ENCODE measurements at places on chromosomes 5 and 9.

DNA sequence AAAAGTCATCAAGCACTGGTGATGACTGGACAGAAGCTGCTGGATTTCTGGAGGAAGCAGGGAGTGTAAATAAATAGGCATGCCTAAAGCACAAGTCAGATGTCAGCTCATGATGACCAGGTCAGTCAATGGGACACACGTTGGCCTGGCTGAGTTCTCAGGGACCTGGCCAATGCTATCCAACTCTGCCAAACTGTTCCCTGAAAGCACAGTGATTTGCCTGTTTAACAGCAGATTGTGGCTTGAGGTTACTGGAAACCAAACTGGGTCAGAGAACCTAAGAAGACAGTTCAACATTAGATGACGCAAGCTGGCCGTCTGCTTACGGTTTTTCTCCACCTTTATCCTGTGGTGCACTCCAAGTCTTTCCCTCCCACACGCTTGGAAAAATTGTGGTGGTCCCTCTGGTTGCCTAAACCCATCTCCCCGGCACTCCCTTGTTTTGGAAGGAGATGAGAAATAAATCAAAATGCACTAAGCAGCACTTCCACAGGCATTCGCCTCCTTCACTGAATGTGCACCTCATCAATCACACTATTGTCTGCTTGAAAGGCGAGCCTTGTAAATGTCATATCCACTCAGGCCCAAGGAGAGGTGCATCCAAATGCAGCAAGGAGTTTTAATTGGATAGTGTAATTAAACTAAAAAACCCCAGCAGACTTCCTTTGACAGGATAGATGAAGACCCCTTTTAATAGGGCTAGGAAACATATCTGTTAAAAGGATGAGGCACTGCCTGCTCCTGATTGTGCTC lies 199.4 kb downstream of the GAPVD1 start:
- peaks cover 3% of the 10 kb centered on the region for H3K36me3 ChIP-seq
- DNase-seq, result no peak
- H3K27me3 ChIP-seq, result no peaks in the 10 kb centered on the region
- no peak overlapping the region for H3K27ac ChIP-seq
- no peaks in the 10 kb centered on the region for H3K4me1 ChIP-seq
- no peak overlapping the region for H3K4me3 ChIP-seq

DNA sequence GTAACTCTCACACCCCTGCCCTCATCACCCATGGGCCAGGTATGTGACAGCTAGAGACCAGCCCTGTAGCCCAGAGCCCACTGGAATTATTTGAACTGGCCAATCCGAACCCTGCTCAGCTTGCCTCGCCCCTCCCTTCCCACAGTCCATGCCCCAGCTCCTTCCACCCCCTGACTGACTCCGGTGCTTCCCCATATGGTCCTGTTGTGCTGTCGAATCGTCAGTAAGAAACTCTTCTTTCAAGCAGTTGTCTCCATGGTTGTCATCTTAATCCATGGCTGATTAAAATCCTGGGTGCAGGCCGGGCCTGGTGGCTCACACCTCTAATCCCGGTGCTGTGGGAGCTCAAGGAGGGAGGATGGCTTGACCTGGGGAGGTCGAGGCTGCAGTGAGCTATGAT lies 118.5 kb downstream of the COL23A1 start:
- H3K4me1 ChIP-seq, result no peaks in the 10 kb centered on the region
- no peak for DNase-seq
- no peak overlapping the region for H3K27ac ChIP-seq
- H3K4me3 ChIP-seq, result no peak overlapping the region
- peaks cover 42% of the 10 kb centered on the region for H3K27me3 ChIP-seq
- H3K36me3 ChIP-seq, result no peaks in the 10 kb centered on the region

DNA sequence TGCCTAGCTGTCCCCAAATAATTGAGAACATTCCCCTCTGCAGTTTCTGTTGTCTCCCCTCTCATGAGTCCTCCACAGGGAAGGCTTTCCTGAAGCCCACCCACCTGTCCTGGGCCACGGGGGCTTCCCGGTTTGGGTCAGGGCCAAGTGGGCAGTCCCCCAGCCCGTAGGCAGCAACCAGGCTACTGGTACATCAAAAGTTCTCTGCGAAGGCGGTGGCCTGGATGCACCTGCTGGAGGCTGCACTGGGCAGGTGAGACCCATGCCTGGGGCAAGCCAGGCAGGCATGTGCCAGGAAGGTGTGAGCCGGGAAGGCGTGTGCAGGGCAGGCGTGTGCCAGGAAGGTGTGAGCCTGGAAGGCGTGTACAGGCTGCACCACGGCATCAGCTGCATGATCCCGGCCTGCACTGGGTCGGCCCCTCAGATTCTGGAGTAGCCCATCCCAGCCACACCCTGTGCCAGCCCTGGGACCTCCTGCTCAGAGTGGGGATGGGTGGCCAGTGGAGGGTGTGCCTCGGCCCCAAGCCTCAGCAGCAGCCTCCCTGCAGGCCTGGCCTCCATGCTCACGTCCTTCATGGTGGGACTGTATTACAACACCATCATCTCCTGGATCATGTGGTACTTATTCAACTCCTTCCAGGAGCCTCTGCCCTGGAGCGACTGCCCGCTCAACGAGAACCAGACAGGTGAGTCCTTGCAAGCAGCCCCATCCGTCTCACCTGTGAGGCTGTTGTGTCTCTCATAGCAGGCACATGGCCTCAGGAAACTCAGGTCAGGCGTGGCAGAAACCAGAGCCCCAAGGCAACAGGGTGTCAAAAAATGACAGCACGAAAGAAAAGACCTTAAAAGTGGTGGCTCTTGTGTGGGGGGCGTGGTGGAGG lies 8.7 kb downstream of the SLC6A19 start:
- H3K4me1 ChIP-seq, result peaks cover under 1% of the 10 kb centered on the region
- DNase-seq, result no peak
- H3K27ac ChIP-seq, result no peak overlapping the region
- H3K36me3 ChIP-seq, result no peaks in the 10 kb centered on the region
- H3K27me3 ChIP-seq, result peaks cover 58% of the 10 kb centered on the region

GRCh38 chr9:596703-597102 lies 244.8 kb upstream of the DMRT1 start:
- no peak overlapping the region for H3K27ac ChIP-seq
- no peaks in the 10 kb centered on the region for H3K36me3 ChIP-seq
- no peak overlapping the region for H3K4me3 ChIP-seq

- H3K36me3 ChIP-seq, result peaks cover 10% of the 10 kb centered on the region
- H3K4me3 ChIP-seq, result no peak overlapping the region
- no peaks in the 10 kb centered on the region for H3K4me1 ChIP-seq
- H3K27ac ChIP-seq, result no peak overlapping the region
- no peaks in the 10 kb centered on the region for H3K27me3 ChIP-seq
These were observed 1.6 kb downstream of the DEPDC1B start for GRCh38 chr5:60698336-60698735.

DNA sequence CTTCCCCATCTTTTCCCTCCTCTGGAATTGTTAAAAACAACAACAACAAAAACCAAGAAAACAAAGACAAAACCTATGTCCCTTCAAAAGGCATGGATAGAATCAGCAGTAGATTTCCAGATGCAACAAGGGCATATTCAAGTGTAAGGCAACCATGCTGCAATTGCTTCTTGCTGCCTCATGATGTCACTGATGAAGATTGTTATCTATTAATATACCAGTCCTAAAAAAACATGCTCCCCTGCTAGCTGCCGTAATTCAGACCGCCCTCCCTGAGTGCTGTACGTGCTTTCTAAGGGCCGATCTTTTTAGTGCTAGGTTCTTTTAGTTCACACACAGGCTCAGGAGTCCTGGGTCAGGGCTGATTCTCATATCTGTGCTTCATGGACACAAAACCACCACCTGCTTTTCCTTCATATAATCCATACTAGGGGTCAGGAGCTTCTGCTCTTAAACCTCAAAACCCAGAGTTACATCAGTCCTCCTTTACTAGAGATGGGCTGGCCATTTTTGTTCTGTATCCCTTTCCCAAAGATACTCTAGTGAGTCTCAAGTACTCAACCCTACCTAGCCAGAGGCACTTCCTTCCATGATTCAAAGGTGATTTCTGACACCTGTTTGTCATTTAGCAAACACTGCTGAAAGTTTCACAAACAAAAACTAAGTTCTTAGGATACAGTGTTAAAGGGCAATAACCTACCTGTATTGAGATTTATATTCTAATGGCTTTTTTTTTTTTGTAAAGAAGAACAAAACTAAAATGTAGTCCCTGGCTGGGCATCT lies 82.1 kb downstream of the GIN1 start:
- H3K27ac ChIP-seq, result no peak overlapping the region
- no peaks in the 10 kb centered on the region for H3K36me3 ChIP-seq
- no peaks in the 10 kb centered on the region for H3K27me3 ChIP-seq
- H3K4me1 ChIP-seq, result no peaks in the 10 kb centered on the region
- DNase-seq, result no peak

- no peaks in the 10 kb centered on the region for H3K36me3 ChIP-seq
- no peaks in the 10 kb centered on the region for H3K4me1 ChIP-seq
- H3K27ac ChIP-seq, result no peak overlapping the region
- no peaks in the 10 kb centered on the region for H3K27me3 ChIP-seq
- no peak overlapping the region for H3K4me3 ChIP-seq
- DNase-seq, result no peak
These were observed 109.1 kb downstream of the ALDH1A1 start for GRCh38 chr9:72843520-72844439.

- peaks cover 51% of the 10 kb centered on the region for H3K36me3 ChIP-seq
- no peak for DNase-seq
- H3K4me3 ChIP-seq, result no peak overlapping the region
- no peaks in the 10 kb centered on the region for H3K4me1 ChIP-seq
These were observed 9.8 kb downstream of the INPP5E start for GRCh38 chr9:136429683-136430491.

DNA sequence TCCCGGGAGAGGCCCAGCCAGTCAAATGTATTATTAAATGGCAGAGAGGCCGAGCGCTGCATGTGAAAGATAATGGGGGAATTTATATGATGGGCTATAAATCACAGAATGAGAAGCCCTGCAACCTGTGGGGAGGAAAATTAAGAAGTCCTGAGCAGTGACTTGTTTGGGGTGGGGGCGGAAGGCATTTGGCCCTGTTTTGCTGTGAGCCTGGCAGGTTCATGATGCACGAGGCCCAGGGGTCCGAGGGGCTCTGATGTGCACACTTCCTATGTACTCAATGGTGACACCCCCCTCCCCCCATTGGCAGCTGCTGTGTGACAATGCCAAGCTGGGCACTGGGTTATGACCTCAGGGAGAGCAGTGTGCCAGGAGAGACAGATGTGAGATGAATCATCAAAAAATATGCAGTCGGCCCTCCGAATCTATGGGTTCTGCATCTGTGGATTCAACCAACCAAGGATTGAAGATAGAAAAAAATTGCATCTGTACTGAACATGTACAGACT lies 13.7 kb upstream of the DAB2IP start:
- no peak for DNase-seq
- H3K27me3 ChIP-seq, result no peaks in the 10 kb centered on the region
- H3K4me3 ChIP-seq, result no peak overlapping the region

DNA sequence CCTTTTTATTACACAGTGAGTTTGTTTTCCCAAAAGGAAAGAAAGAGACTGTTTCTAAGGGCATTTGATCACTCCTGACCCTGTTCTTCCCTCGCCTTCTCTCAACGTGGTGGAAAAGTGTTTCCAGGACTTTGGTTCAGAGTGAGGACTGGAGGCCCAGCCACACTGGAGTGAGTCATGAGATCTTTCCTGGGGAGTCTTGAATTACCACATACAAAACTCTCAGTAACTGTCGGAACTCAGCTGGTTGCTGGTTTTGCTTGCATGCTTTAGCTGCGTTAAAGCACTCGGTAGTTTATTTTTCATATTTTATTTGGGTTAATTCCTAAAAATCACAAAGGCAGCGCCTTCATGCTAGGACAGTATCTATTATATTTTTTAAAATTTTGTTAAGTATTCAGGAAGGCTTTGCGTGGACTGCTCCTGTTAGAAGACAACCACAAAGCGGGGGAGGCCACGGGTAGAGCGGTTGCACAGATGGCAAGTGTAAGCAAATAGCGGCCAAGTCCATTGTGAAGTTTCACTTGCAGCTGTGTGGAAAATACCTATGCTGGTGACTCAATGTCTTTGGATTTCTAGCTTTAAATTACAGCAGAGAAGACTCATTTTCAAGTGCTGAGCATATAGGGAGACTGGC lies 77.7 kb downstream of the ARSB start:
- H3K4me1 ChIP-seq, result no peaks in the 10 kb centered on the region
- no peaks in the 10 kb centered on the region for H3K27me3 ChIP-seq
- H3K4me3 ChIP-seq, result no peak overlapping the region
- H3K36me3 ChIP-seq, result no peaks in the 10 kb centered on the region
- no peak overlapping the region for H3K27ac ChIP-seq

DNA sequence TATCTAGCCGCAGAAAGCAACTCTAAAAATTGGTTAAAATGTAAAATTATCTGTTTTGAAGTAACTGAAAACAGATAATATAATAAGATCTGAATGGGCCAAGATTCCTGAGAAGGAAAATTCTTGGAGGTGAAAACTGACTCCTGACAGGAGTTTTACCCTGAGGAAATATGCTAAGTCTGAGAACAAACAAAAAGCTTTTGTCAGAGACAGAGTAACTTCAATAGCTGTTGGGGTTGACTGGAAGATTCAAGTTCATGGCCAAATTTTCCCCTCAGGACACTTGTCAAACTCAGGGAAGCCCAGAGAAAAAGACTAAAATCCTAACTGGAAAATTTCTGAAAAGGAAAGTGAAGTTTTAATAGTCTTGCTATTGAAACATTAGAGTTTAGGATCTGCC lies 5.7 kb downstream of the PCDHB4 start:
- no peak overlapping the region for H3K27ac ChIP-seq
- no peaks in the 10 kb centered on the region for H3K27me3 ChIP-seq
- DNase-seq, result no peak
- H3K36me3 ChIP-seq, result no peaks in the 10 kb centered on the region
- no peak overlapping the region for H3K4me3 ChIP-seq

- H3K36me3 ChIP-seq, result no peaks in the 10 kb centered on the region
- H3K27ac ChIP-seq, result no peak overlapping the region
- no peaks in the 10 kb centered on the region for H3K4me1 ChIP-seq
- no peaks in the 10 kb centered on the region for H3K27me3 ChIP-seq
- no peak for DNase-seq
- H3K4me3 ChIP-seq, result no peak overlapping the region
These were observed 55.9 kb downstream of the TMEM215 start for GRCh38 chr9:32839013-32839885.

DNA sequence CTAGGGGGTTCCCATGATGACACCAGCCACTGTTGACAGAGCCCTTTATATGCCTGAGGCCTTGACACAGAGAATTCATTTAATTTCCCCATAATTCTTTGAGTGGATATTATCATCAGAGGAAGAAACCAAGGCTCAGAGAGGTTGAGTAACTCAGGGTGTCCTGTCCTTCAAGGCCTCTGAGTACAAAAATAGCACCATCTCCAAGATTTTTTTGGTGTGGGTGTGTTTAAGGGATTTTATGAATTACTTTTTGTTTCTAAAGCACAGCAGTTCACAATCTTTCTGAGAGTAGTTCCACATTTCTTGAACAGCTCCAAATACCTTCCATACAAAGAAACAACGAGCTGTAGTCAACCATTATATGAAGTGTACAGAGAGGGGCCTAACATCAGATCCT lies 6.2 kb upstream of the GSN start:
- no peak for DNase-seq
- no peak overlapping the region for H3K4me3 ChIP-seq
- no peaks in the 10 kb centered on the region for H3K36me3 ChIP-seq
- no peak overlapping the region for H3K27ac ChIP-seq
- no peaks in the 10 kb centered on the region for H3K4me1 ChIP-seq
